ENCODE measurements at places on chromosomes 5 and 9. TPM values are rescaled to one million over a fixed set of nuclear protein-coding genes. Genes with fewer than 3 reads are reported as not detected.

Gene DND1
- polyA plus RNA-seq: not detected

Gene HRCT1
- 0.83 TPM for polyA plus RNA-seq

DNA sequence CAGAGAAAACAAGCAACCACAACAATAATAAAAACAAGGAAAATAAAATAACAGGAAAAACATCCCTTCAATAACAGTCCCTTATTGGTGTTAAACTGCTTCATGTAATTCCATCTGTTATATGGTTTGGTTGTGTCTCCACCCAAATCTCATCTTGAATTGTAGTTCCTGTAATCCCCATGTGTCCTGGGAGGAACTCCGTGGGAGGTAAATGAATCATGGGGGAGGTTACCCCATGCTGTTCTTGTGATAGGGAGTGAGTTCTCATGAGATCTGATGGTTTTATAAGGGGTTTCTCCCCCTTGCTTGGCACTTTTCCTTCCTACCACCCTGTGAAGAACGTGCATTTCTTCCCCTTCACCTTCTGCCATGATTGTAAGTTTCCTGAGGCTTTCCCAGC lies 369.8 kb downstream of the TMEM232 start:
- no peak for DNase-seq

- no peak for DNase-seq
Observed at GRCh38 chr5:14469551-14470377, 111.8 kb upstream of the OTULINL start.

DNA sequence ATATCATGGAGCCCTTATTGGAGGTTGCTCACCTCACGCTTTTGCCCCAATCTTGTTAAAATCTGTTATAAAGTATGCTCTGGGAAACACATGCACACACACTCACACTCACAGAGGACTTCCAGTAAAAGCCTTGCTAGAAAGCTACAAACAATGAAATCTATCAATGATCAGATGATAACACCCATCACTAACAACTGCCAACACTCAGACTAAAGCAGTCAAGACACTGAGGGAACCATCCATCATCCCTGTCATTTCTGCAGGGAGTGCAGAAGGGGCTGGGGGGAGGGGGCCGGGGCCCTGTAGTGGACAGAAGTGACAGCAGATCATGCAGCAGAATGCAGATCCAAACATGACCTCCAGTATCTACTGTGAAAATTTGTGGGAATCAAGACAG lies 179.1 kb downstream of the AOPEP start:
- no peak for DNase-seq

Measured in hindlimb muscle (tissue), 1 donor.